ENCODE measurements at places on chromosomes 12 and 14.
A peak's percentile ranks its signal among the peaks of the same experiment; 100 is the strongest.

- DNase-seq, result no peak
Observed at GRCh38 chr14:37062191-37062803, 110.1 kb downstream of the SLC25A21 start.

GRCh38 chr14:67242168-67242420 lies 859 bp downstream of the PALS1 start:
- DNase-seq, result no peak

DNA sequence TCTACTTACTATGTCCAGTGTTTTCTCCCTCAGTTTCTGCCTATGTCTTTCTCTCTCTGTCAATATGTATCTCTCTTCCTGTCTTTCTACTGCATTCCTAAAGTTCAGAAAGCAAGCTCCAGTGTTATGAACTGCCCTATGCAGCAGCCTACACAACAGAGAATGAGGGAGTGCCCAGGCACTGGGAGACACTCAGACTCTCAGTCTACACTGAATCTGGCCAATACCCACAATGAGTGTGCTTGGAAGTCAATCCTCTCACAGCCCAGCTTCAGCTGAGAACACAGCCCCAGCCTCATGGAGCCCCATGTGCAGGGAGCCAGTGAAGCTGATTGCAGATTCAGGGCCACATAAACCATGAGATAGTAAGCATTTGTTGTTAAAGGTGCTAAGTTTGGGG lies 128.7 kb downstream of the ALG10 start:
- no peak for DNase-seq

- DNase-seq, result peak; percentile 47
Observed at GRCh38 chr12:80937391-80938238, at the start of gene LIN7A. LIN7A (minus strand) TSS chr12:80937934; CDS start chr12:80937722, 212 bp downstream.

DNA sequence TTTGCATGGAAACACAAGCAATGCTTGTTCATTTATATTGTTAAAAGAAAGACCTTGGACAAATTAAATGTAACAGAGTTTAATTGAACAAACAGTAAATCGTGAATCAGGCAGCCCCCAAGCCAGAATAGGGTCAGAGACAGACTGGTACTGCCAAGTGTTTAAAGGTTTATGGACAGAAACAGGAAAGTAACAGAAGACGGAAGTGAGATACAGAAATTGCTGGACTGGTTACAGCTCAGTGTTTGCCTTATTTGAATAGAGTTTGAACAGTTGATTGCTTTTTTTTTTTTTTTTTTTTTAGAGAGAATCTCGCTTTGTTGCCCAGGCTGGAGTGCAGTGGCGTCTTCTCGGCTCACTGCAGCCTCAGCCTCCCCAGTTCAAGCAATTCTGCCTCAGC lies 50.3 kb downstream of the DAO start:
- DNase-seq, result no peak

- no peak for DNase-seq
Observed at GRCh38 chr12:78712834-78713481, 151.6 kb upstream of the SYT1 start.

- no peak for DNase-seq
Observed at GRCh38 chr12:69595689-69596088, 10.4 kb downstream of the CCT2 start.

DNA sequence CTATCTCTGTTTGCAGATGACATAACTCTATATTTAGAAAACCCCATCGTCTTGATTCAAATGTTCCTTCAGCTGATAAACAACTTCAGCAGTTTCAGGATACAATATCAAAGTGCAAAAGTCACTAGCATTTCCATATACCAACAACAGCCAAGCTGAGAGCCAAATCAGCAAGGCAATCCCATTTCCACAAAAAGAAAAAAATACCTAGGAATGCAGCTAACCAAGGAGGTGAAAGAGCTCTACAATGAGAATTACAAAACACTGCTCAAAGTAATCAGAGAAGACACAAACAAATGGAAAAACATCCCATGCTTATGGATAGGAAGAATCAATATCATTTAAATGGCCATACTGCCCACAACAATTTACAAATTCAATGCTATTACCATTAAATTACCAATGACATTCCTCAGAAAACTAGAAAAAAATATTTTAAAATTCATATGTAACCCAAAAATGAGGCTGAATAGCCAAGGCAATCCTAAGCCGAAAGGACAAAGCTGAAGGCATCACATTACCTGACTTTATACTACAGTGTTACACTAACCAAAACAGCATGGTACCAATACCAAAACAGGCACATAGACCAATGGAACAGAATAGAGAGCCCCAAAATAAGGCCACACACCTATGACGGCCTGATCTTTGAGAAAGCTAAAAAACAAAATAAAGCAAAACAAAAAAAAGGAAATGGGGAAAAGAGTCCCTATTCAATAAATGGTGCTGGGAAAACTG lies 901.7 kb downstream of the LRFN5 start:
- no peak for DNase-seq

DNA sequence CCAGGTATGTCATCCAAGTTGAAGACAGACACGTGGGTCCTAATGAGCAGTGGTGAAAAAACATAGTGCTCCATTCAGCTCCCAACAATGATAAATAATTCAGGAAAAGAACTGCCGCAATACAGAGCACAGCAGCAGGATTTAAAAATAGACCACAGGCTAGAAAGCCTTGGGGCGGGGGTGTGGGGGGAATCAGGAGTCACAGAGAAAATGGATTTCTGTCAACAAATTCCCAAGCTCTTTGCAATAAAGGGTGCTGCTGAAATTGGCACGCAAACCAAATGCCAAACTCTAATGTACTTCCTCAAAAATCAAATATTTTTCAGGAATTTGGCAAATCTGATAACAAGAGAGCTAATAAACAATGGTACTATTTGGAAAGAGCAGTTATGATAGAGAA lies 58.6 kb downstream of the R3HDM2 start:
- no peak for DNase-seq

- DNase-seq, result no peak
Observed at GRCh38 chr12:64452559-64453329, 824 bp downstream of the TBK1 start.

DNA sequence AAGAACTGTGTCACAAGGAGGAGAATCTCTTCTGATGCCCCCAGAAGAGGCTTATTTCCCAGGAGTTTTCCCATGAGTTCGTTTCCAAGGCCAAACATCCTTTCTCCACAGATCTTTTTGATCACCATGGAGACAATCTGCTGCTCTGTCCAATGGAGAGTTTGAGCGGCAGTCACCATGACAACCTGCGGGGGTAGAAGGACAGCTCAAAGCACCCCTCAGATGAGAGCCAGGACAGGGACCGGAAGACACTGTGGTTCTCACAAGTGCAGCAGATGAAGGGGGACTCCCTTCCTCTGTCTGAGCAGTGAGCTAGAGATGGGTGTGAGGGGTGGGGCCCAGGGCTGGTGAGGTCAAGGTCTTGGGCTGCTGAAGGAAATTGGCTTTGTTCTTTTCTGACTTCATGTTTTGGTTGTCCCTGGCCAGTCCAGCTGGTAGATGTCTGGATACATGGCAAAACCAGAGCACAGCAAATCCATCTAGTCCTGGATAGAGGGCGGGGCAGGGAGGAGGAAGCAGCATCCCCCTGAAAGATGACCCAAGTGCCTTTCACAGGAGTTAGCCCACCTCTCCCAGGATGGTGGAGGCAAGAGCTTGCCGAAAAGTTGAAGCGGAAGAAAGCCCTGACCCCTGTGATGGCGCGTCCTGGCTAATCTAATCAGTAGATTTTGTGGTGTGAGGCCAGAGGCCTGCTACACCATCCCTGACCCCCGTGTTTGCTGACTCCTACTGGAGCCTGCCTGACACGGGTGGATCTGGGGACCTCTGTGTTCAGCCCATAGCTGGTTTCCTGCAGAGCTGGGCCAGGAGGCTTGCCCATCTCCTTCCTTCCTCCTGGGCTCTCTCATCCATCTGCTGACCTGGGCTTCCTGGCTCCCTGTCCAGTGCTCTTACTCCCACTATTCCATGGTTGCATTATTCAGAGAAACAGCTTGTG lies 24.4 kb downstream of the DHRS2 start:
- no peak for DNase-seq

- no peak for DNase-seq
Observed at GRCh38 chr14:64623554-64624165, 73.9 kb downstream of the PPP1R36 start.

- DNase-seq, result no peak
Observed at GRCh38 chr14:66163023-66163422, 323.1 kb upstream of the CCDC196 start.

GRCh38 chr12:15899282-15899870 lies 11.8 kb upstream of the DERA start:
- no peak for DNase-seq

DNA sequence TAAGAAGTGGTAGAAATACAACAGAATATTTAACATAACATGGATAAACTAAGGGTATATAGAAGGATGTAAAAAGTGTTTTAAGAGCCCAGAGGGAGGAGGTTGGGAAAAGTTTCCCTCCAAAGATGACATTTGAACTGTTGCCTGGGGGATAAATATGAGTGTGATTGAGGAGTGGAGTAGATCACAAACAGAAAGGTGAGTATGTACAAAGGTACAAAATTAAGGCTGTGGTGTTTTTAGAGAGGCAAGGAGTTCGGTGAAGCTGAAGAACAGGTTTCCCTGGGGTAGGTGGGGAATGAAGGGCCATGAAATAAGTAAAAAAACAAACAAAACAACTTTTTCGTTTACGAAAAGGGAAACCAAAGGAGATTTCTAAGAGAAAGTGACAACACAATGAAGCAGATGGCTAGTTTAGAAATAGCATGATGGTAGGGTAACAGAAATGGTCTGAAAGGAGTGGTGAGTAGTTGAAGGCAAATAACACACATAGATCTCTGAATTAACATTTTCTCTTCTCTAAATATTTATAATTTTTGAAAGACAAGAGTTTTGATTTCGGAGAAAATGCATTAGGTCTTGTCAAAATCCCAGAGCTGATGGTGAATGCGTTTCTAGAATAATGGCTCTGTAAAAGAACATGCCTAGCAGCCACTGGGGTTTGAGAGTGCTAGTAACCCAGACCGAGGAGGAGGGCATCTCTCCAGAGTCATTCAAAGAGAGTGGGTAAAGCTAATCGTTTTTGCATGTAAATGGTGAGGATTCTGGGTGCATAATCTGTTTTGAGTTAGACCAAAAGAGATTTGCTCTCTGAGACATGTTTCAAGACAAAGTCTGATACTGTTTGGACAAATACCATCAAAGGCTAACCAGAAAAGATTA lies 240.4 kb upstream of the DCN start:
- no peak for DNase-seq

- DNase-seq, result no peak
Observed at GRCh38 chr12:78853231-78853630, 11.3 kb upstream of the SYT1 start.

GRCh38 chr12:121628037-121628436 lies 1.7 kb downstream of the ORAI1 start:
- no peak for DNase-seq

DNA sequence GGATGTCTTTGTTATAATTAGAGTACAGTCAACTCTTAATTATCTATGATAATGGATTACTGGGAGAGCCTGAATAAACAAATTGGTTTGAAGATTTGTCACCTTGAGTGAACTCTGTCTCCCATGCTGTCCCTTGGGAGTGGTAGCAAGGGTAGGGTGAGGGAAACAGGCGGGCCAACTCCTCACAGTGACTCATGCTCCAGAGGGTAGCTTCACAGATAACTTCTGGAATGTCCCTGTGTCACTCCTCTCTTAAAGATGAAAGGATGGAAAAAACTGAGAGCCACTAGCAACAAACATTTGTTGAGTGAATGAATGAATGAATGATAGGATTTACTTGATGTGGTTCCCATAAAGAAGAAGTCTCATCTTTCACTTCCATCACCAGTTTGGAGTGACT lies 53.5 kb downstream of the RASSF9 start:
- no peak for DNase-seq
